ENCODE measurements at places on chromosomes 12 and 14.
A peak's percentile ranks its signal among the peaks of the same experiment; 100 is the strongest.

GRCh38 chr14:50230401-50230700, 1.0 kb downstream of the SOS2 start:
- DNase-seq = no peak

DNA sequence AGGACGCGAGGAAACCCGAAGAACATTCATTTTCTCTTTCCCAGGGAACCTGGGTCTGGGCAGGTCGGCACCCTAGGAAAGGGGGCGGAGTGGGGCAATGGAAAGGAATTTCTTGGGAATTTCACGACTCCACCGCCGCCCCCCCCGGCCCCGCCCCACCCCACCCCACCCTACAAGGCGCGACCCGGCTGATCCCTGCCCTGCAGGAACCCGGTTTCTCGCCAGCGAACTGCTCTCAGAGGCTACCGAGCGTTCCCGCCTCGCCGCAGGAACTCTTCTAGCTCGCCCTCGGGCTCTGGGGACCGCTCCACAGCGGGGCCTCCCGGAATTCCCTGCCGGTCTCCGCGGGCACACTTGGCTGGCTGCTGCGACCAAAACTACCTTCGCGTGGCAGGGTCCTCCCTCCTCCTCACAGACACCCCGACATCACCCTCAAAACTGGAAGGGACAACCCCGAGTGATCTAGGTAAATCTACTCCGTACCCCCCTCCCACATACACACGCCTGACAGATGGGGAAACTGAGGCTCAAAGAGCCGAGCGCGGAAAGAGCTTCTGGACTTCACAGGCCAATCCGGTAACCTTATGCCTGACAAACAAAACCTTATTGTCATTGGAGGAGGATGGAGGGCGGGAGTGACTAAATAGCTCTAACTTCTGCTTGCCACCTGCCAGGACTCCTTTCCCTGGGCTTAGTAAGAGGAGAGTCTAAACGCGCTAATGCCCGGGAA, 785 bp upstream of the ACTN1 start:
- no peak for DNase-seq

GRCh38 chr12:17235996-17236395, 630.0 kb upstream of the LMO3 start:
- DNase-seq = no peak

- DNase-seq = no peak
These were observed 86.3 kb downstream of the CCER1 start for GRCh38 chr12:90868626-90869025.

DNA sequence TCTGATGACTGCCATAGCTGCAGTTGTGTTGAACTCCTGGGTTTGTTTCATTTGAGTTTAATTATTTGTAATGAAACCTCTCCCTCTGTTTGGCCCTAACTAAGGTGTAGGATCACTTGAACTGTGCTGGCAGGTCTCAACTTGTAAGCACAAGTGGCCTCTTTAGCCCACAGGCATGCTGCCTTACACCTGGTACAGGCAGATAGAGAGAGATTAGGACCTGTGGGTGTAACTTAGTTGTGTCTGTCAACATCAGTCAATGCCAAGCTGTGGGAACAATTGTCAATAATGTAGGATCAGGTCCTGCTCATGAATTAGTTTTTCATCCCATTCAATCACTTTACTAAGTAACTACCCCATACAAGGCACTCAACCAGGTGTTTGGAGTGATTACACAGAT, 263.0 kb upstream of the G2E3 start:
- DNase-seq = no peak

DNA sequence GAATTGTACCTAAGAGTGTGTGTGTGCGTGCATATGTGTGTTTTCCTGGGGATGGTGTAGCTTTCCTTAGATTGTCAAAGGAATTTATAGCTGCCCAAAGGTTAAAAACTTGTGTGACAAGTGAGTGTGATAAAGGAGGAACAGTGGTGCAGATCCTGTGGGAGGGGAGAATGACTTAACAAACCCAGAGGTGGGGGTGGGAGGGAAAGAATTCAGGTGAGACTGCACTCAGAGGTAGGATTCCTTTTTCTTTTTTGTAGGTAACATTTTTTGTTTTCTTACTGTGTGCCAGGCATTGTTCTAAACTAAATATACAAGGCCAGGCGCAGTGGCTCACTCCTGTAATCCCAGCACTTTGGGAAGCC, 45.3 kb upstream of the SINHCAF start:
- DNase-seq = no peak

DNA sequence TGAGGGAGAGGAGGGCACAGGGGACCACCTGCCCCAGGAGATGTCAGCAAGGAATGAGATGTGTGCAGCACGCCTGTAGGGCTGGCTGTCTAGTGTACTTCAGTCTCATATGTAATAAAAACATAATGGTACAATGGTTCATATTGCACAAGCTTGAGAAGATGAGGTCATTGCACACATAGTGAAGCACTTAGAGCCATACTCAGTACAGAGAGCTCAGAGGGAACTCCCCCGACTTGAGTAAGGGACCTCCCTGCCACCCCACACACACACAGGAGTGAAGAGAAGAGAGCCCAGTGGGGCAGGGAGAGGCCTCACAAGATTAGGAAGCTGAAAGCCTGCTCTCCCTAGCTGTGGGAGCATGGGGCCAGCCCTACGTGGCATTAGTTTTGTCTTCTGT, 61.5 kb downstream of the SLC6A12 start:
- DNase-seq = no peak

GRCh38 chr12:58766513-58766870, 153.8 kb downstream of the LRIG3 start:
- no peak for DNase-seq

- no peak for DNase-seq
These were observed 86.0 kb downstream of the SLCO1A2 start for GRCh38 chr12:21248679-21249078.

- no peak for DNase-seq
These were observed 14.9 kb downstream of the TUBA1C start for GRCh38 chr12:49279706-49280159.

DNA sequence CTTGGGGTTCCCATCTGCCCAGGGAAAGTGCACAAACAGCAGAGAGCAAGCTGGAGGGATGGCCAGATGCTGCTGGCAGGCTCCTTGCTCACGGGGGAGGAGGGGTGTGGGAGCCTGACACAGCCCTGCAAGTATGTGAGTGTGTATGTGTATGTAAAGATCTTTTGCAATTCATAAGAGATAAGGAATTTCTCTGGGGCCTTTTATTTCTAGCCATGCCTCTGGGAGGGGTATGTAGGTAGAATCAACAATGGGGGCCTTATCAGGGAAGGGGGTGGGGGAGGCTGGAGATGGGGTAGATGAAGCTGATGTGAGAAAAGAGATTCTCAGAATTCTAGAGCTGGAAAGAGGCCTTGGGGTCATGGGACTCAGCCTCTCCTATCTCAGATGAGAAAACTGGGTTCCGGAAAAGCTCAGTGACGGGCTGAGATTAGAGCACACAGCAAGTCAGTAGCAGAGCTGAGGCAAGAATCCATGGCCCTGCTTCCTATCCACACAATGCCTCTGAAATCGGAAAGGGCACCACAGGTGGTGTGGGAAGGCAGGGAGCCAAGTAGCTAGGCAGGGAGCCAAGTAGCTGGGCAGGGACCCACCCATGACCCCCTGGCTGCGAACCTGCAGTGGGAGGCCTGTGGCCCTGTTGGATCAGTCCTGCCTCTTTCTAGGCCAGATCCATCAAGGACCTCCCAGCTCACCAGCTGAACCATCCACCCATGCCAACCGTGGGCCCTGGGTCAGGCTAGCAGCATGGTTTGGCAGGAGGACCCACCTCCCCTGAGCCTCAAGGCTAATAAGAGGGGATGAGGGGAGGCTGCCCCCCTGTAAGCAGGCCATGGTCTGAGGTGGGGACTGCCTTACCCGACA, 54.7 kb downstream of the PLEKHG3 start:
- DNase-seq = no peak

DNA sequence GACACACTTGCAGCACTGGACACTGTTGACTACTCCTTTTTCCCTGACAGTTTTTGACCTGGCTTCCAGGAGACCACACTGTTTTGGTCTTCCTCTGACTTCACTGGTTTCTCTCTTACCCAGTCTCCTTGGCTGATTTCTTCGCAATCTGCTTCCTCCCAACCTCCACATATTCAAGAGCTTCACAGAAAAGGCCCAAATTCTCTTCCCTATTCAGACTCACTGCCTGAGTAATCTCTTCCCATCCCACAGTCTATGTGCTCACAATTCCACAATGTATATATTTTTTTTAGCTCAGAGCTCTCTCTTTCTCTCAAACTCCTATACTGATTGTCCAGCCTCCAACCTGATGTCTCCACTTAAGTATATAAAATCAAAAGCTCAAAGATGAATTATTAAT, 115.4 kb downstream of the SINHCAF start:
- no peak for DNase-seq

GRCh38 chr12:32369202-32369601, 30.2 kb upstream of the FGD4 start:
- DNase-seq = no peak

DNA sequence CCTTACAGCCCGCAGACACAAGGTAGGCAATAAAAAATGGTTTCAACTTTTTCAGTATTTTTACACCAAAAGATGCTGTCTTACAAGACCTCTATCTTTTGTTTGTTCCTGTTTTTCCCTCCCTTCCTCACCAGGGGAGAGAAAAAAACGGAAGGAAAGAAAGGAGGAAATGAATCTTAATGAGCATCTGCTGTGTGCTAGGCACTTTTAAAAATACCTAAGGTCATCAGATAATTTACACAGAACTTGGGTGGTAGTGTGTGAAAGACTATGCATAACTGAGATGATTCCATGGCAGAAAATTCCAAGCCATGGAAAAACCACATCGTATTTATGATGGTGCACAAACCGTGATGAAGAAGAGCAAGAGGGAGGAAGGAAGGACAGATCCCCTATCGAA, 121.2 kb downstream of the DIP2B start:
- no peak for DNase-seq

DNA sequence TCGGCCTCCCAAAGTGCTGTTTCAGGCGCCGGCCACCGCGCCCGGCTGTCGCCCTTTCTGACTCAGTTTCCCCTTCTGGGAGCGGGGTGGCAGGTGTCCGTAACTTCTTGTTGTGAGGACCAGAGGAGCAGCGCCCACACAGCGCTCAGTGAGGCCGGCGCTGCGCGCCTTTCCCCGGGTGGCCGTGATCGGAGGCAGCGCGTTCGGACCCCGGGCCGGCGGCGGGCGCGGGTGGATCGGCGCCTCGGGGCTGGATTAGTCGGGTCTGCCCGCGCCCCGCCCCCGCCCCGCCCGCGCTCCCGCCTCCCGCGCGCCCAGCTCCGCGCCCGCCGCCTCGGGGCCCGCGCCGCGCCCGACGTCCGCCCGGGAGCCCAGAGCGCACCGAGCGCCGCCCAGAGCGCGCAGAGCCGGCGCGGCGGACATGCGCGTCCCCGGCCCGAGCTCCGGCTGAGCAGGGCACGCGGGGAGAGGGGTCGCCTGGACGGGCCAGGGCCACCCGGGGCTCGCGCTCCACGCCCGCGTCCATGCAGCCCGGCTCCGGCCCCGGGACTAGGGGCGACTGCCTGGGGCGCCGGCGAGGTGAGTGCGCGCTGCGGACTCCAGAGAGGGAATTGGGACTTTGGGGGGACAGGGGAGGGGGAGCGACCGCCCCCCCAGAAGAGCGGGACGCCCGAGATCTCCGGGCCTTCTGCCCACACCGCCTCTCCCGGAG, 50.6 kb downstream of the LRCOL1 start:
- DNase-seq = no peak

DNA sequence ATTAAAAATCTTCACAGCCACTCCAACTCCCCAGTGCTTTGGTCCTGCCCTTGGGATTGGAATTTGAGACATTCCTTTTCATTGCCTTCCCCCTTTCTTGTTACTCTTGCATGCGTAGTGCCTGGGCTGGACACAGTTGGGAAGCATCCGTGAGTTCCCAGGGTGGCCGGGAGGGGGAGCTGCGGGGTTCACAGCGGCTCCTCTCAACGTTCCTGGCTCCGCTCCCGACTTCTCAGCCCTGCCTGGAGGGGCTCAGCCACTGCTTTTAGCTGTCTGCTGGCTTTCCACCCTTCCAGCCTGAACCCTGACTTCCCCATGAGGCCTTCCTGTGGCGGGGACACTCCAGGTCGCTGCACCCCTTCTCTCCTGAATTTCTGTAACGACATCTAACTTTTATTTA, 3.2 kb downstream of the TEX52 start:
- peak; percentile 31 for DNase-seq

DNA sequence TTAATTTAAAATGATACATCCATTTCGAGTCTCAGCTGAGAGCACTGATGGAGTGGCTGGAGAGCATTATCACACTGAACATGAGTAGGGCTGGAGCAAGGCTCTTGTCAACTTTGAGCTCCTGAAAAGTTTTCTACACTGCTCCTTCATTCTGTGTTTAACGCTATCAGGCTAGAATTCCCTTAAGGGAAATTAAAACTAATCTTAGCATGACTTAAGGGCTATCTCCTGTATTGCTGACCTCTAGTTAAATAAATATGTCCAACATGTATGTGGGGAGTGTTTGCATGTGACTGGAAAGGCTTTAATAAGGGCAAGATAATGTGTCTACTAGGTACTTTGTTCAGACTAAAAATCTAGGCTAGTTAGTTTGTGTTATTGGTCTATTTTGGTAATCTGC, 116.7 kb upstream of the CAND1 start:
- DNase-seq = no peak

DNA sequence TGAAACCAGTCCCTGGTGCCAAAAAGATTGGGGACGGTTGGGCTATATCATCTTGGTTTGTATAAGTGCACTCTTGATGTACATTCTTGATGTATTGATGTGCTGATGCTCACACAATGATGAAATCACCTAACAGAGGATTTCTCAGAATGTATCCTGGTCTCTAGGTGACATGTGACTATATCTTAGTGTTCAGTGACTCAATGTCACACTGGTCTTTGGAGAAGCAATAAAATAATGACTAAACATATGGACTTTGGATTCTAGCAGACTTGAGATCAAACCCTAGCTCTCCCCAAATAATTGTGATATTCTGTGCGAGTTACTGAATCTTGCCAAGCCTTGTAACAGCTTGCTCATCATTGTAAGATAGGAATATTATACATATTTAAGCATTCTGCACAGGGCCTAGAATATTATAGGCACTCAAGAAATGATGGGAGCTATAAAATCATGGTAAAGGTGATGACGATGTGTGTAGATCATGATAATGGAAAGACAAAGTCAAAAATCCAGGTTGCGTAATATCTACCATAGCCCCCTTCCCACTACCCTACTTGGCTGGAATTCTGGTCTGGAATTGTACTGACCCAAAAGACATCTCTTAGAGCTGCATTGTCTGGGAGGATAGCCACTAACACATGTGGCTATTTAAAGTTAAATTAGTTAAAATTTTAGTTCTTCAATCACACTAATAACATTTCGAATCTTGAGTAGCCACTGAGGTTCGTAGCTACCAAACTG, 117.6 kb upstream of the PWP1 start:
- no peak for DNase-seq

GRCh38 chr14:68782091-68782981, 10.5 kb downstream of the ZFP36L1 start:
- DNase-seq = peak; percentile 44

GRCh38 chr12:63917864-63918799, 73.6 kb downstream of the SRGAP1 start:
- DNase-seq = no peak

GRCh38 chr14:92058006-92058917, 18.4 kb upstream of the TRIP11 start:
- DNase-seq = no peak
